ENCODE measurements at places on chromosomes 13 and 19.

GRCh38 chr13:26964278-26965250, 204.0 kb upstream of the GPR12 start:
- no peak for DNase-seq

DNA sequence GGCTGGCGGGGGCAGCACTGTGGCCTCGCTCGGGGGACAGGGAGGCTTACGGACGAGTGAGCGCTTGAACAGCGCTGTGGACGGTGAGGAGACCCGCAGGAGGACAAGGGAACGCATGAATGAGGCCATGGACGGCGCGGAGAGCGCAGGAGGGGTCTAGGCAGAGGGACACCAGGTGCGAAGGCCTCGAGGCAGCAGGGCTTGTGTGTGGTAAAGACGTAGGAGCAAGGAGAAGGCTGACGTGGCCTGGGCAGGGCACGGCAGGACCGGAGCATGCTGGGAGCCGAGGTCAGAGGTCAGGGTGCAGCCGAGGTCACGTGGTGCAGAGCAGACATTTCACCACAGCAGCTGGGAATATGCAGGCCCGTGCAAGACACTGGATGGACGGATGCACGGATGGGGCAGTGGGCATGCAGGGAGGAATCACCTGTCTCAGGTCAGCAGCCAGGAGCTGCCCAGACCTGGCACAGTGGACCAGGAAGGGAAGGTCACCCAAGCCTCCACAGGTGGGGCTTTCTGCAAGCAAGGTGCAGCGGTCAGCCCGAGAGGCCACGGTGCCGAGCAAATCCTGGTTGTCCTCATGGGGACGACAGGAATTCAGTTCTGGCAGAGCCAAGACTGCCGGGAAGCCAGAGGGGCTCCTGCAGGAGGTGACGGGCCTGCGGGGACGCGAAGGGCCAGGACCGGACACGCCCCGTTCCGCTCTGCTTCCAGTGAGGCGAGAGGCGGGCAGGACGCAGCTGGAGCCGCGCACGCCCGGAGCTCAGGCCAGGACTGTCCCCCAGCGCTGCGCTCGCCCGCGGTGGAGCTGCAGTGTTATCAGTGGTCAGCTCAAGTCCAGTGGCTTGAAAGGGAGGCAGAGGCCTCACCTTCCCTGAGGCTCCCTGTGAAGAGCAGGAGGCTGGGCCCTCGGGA, 72.2 kb downstream of the RASA3 start:
- no peak for DNase-seq

DNA sequence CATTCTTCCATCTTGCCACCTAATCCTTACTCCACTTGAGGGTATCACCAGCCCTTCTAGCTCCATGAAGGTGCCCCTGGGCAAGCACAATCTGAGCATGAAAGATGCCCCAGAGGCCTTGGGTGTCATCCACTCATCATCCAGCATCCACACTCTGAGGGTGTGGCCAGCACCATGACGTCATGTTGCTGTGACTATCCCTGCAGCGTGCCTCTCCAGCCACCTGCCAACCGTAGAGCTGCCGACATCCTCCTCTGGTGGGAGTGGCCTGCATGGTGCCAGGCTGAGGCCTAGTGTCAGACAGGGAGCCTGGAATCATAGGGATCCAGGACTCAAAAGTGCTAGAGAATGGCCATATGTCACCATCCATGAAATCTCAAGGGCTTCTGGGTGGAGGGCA, 3.1 kb upstream of the KLK3 start:
- DNase-seq: no peak

- no peak for DNase-seq
These were observed 891.7 kb upstream of the MIR17HG start for GRCh38 chr13:90455823-90456222.

GRCh38 chr19:49447485-49448431, 3.9 kb downstream of the PIH1D1 start:
- DNase-seq: no peak

DNA sequence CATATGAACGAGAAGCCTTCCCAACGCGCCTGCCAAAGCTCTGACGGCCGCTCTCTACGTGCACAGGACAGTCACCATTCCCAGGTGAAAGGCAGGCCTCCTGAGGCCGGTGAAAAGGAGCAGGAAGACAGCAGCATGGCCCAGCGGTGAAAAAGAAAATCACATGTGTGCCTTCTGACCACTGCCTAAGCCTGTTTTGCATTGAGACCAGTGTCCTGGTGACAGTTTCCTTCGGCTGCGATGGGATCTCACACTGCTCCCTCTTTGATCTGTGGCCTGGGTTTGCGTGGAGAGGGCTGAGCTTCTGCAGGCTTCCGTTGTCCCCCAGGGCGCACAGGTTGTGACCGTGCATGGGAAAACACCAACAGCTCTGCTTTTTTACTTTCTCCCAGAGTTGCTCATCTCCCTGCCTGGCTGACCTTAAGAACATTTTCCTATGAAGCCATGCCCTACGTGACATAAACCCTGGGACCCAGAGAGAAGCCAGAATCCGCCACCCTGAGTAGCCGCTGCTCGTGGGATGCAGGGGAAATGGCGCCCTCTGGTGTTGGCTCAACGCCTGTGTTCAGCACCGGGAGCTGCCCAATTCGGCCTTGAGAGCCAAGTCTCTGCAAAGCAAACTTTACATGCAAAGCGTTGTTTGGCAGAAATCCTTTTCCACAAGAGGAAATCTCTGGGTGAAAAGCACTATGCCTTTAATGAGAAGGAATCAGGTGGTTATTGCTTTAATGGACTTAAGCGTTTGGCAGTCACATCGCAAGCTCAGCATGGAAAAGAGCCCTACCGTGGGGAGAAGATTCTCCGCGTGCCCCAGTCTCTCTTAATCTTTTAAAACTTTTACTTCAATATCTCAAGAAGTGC, 112.2 kb upstream of the GPR12 start:
- no peak for DNase-seq

GRCh38 chr13:26909477-26909876, 148.9 kb upstream of the GPR12 start:
- no peak for DNase-seq

GRCh38 chr13:46387064-46387851, at the start of gene RUBCNL:
RUBCNL (minus strand) TSS chr13:46387252; CDS start chr13:46372475, 14,777 bp downstream.
- DNase-seq: no peak

DNA sequence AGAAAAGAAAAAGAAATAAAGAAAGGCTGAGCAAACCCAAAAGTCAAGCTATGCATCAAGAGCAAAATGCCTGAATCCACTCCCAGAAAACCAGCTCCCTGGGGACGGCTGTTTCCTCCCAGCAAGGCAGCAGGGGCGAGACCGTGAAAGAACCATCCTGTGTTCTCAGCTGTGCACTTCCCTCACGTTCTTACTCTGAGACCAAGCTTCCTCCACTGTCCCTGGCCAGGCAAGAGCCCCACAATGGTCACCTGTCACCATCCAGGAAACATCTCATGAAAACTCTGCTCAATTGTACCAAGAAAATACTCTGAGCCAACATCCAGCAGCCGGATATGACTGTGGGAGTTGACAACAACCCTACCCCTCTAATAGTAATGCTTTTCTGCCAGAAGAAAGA, 22.9 kb downstream of the RAB20 start:
- DNase-seq: no peak

DNA sequence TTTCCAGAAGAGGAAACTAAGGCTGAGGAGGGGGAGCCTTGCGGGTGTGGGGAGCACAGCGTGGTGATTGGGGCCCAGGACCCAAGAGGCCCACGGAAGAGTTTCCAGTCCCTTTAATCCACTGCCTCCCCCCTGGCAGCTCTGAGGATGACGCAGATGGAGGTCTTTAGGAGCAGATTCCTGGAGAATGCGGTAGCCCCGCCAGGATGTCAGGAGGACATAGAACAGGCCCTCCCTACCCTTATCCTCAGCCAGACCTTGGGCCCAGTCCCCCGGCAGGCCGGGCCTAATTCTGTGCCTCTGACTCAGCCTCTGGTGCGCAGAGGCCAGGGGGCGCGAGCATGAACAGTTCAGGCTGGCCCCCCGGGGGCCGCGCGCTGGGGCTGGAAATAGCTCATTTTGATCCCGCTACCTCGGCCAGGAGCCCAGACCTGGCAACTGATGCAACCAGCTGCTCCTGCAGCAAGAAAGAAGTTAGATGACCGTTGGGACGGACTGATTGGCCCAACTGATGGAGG, 461 bp upstream of the HSPB6 start:
- no peak for DNase-seq

- DNase-seq: no peak
These were observed 308.3 kb upstream of the SPRY2 start for GRCh38 chr13:80649274-80649673.

DNA sequence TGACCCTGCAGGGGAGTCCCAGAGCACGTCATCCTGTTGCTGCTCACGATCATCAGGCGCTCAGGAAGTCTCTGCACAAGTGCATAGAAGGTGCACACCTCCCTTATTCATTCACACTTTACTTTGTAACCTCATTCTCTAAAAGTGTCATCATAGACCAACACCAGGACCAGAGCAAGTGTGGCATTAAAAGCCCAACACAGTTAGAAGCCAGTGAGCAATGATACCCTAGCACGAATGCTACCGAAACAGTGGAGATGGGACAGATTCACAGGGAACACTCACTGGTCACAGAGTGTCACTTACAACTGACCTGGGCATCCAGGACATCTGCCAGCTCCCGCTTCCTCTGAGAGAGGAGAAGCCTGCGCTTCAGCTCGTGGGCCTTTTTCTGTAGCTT, 17.0 kb downstream of the HAUS8 start:
- DNase-seq: no peak

DNA sequence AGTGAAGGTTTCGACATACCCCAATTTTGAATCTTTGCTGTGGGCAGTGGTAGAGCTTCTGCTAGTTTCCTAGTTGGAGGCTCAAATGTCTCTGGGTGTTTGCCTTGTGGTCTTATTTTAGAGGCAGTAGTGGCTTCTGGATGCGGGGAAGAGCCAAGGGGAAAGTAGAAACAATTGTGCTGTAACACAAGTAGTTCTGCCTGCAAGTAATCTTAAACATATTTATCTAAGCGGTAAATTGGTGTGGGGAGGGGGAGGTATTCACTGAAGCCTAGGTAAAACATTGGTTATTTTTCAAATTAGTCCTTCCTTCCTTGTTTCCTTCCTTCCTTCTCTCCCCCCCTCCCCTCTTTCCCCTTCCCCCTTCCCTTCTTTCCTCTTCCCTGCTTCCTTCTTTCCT, at the start of gene PCDH20:
Gene PCDH20, minus strand, starts transcription at position 101 of the 400 bp plus-strand sequence. CDS start 691 bp downstream, outside the sequence.
- no peak for DNase-seq

- no peak for DNase-seq
These were observed 395.9 kb downstream of the KCNRG start for GRCh38 chr13:50410921-50411746.

GRCh38 chr13:32041429-32041828, 9.9 kb downstream of the FRY start:
- no peak for DNase-seq

DNA sequence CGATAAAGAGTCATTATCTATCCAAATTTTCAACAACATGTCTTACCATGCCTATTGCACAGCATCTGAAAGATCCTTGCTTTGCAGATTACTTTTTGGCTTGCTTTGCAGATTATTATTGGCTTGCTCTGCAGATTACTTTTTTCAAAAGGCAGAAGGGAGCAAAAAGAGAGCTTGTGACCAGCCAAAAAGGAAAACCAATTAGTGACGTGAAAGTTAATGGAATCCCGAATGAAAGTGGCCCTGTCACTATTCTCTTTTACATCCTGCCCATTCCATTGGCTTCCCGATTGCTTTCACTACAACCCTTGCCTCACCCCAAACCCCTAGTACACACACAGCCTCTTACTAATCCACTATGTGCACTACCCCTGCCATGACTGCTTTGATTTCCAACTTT, 81.3 kb downstream of the LHFPL6 start:
- DNase-seq: no peak

DNA sequence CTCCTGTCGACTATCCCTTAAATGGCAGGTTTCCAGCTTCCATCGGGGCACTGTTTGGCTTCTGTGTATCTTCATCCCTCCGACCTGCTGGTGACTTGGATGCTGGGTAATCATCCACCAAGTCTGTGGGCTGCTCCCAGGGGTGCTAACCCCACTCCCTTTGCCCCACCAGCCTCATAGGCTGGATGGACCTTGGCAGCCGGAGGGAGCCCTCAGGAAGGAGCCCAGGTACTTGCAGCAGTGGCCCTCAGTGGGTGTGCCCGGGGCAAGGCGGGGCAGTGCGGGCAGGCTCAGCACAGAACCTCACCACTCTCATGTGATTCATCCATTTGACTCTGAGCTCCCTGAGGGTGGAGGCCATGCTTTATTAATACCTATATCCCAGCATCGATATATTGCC, 27.4 kb upstream of the TUBGCP3 start:
- DNase-seq: no peak

- DNase-seq: no peak
These were observed 145.2 kb downstream of the GGACT start for GRCh38 chr13:100443278-100443997.

DNA sequence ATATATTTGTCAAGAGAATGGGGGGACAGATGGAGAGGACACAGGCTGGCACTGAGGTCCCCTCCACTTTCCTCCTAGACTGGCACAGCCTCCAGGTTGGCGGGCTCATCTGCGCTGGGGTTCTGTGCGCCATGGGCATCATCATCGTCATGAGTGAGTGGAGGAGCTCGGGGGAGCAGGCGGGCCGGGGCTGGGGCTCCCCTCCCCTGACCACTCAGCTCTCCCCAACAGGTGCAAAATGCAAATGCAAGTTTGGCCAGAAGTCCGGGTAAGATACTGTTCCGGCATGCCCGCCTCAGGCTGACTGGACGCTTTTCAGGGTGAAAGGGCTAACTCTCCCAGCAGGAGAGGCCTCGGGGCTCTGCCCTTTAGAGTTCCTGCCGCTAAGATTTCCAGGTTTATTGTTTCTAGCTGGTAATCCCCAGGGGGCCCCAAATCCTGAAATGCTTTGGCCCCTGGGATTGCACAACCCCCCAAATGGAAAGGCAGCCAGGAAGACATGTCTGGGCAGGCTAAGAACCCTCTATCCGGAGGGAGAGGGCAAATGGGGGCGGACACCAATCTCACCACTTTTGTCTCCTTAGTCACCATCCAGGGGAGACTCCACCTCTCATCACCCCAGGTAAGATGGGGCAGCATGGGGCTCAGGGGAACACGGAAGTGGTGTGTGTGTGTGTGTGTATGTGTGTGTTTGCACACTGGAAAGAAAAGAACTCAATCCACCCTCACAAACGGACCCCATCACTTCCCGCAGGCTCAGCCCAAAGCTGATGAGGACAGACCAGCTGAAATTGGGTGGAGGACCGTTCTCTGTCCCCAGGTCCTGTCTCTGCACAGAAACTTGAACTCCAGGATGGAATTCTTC, 7.3 kb downstream of the FXYD3 start:
- no peak for DNase-seq

GRCh38 chr19:19420570-19421298, 15.3 kb downstream of the GATAD2A start:
- DNase-seq: no peak

DNA sequence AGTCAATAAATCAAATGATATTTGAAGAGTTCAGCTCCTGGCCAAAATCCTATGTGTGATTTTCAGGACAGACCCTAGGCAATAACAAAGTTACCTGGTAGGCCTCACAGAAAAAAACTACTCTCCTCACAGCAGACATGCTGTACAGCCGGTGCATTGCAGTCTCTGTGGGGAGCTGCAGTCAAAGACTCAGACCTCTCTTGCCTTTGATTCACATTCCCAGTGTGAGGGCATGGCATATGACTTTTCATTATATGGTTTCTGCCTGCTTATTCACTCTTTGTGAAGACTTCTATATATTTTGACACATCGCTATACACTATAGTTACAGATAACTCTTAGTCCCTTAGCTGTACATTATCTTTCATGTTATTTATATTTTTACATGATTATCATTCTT, 2684.3 kb upstream of the PCDH20 start:
- DNase-seq: no peak

GRCh38 chr13:40070357-40070756, 414.9 kb downstream of the COG6 start:
- DNase-seq: no peak

Data from cerebellar nuclear complex (tissue), 1 donor.